Fibroblast of upper back skin (primary cell): ENCODE measurements at places on chromosomes 13 and 19.
A peak's percentile ranks its signal among the peaks of the same experiment; 100 is the strongest.

GRCh38 chr19:55189403-55189835 lies 9.3 kb upstream of the SYT5 start:
- peak; percentile 79 for DNase-seq

DNA sequence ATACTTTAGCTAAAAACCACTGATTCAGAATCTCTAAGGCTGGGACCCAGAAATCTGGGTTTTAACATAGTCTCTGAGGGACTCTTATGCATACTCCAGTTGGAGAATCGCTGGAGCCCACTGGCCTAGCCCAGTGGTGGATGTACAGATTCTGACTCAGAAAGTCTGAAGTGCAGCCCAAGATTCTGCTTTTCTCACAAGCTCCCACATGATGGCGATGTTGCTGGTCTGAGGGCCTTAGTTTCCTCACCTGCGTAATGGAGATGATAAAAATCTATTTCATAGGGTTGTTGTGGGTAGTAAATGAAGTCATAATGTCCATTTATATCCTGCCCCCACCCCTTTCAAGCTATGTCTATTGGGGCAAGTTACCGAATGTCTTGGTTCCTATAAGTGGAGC lies 7.7 kb upstream of the CDADC1 start:
- DNase-seq: peak; percentile 24

DNA sequence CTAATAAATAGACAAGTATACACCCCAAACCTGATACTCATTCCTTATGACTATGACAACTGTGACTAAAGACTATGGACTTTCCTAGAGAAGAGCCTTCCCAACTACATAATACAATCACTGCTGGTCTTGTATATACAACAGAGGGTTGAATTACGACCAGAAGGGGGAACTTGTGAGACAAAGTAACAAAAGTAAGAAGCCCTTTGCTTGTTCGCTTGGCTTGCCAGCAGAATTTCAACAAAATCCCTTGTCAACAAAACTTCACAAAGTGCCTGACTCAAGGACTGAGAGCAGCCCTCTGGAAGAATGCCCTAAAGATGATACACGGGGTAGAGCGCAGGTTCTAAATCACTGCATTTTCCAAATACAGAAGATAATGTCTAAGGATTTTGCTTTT lies 99.4 kb downstream of the WASF3 start:
- no peak for DNase-seq

DNA sequence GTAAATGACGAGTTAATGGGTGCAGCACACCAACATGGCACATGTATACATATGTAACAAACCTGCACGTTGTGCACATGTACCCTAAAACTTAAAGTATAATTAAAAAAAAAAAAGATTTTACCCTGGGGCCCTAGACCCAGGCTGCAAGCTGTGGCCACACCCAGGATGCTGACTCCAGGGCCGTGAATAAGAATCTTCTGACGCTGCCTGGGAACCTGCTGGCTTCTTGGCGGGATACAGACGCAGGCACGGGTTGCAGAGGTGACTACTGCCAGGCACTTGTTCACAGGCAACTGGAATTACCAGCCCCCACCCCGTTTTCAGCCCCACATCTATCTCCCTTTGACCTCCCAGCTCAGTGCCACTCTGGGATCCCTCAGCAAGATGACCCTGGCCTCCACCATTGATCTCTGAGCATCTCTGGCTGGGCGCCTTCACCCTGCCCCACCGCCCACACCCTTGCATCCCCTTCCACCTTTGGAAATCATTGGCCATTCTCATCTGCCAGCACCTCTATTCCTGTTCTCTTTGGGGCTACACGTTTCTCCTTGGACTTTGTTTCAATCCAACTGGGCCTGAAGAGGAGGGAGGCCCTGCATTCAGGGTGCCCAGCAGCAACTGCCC lies 21.1 kb upstream of the CFAP97D2 start:
- DNase-seq: no peak

DNA sequence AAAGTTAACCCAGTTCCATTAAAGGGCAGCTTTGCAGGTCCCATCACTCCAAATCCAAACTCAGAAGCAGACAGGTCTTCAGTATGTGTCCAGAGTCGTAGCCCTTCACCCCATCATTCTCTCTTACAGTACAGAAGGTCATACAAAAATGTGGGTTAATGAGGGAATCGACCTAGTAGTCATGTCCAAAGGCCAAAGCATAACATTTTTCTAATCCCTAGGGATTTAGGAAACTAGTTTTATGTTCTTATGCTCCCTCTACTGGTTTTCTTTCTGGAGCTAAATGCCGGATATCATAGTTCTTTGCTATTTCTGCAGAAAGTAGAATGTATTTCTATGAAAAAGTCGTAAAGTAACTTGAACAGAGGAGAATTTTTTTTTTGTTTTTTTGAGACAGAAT lies 72.2 kb downstream of the DHRS12 start:
- peak; percentile 72 for DNase-seq

- DNase-seq: no peak
These were observed 829 bp downstream of the B3GLCT start for GRCh38 chr13:31200637-31200971.

DNA sequence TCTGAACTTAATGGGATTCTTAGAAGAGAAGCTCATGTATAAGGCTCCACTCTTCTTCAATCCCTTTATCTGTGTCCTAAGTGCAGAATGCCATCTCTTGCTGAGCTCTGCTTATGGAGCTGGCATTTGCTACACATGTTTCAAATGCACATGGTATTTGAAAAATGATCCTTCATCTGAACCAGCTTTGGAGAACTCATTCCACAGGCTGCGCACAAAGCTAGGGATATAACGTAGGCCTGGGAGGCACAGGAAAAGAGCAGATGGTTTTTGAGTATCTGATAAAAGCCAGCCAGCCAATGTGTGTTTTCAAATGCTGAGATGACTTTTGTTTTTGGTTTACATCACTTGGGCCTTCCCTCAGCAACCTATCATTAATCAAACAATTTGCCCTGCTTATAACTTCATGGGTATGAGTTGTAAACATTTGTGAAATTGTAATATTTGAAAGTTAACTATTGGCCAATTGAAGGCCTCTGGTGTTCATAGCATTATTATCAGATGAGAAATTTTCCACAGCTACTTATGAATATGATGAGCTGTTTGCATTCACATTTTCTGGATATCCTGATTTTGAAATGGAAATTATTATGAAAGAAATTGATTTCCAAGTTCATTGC lies 729.0 kb downstream of the FGF9 start:
- DNase-seq: no peak

DNA sequence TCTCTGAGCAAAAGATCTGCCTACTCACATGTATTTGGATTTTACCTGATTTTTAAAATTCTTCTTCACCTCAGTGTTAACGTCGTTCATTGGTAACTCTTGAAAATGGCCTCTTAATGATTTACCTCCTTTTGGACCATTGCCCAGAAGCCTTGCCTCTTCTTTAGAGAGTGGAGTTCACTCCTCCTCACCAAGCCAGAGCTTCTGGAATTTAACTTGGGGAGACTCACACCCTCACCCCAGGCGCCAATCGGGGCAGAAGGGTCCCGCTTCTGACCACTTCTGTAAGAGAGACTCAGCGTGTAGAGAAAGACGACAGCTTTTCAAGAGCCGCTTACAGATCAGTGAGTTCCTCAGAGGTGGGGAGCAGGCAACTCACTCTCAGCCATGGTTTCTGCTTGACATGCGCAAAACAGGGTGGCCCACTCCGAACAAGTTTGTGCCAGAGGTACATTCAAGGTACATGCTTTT lies 2.7 kb downstream of the PNMA8C start:
- no peak for DNase-seq

DNA sequence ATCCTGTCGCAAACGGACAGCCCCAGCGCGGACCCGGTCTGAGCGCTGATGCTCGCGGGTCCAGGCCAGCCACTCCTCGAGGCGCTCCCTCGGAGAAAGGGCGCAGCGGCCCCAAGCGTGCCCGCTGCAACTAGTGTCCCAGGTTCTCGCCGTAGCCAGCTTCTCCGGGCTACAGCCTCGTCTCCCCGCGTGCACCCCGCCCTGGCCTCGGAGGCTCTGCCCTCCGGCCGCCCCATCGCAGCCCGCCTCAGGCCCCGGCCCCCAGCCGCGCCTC lies 487 bp downstream of the FLT1 start:
- DNase-seq: no peak

DNA sequence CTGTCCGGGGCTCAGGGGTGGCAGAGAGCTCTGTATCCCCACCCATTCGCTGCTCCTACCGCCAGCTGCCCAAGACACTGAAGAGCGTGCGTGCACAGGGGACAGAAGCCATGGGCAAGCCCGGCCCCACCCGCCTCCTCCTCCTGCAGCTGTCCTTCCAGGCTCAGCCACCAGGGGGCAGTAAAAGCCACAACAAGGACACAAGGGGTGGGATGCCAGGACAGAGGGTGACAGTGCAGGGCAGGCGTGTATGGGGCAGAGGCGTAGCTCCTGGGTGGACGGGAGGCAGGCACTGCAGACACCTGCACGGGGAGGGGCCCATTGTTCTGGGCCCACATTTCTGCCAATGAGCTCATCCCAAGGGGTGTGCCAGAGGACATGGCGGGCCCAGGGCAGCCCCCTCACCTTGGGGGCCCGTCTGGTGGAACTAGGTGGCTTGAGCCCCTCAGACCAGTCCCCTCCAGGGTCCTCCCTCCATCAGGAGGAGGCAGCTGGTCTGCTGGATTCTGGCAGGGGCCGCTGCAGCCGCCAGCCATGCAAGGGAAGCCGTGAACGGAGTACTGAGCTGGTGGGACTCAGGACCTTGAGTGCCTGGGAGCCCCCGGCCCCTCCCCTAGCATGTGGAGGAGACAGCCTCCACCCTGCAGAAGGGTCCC lies 61.2 kb downstream of the MLLT1 start:
- peak; percentile 80 for DNase-seq

GRCh38 chr19:45595814-45596213 lies 6.2 kb downstream of the GPR4 start:
- DNase-seq: no peak

- no peak for DNase-seq
These were observed 161.7 kb downstream of the TEX29 start for GRCh38 chr13:111482126-111482525.

DNA sequence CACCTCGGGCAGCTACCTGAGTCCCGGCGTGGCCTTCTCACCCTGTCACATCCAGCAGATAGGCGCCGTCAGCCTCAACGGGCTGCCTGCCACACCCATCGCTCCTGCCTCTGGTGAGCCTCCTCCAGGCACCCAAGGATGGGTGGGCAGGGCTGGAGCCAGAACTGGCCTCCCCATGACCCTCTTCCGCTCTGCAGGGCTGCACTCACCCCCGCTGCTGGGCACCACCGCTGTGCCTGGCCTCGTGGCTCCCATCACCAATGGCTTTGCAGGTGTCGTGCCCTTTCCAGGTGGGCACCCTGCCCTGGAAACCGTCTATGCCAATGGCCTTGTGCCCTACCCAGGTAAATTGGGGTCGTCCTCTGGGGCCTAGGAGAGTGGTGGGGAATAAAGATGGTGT lies 57.7 kb downstream of the CELF5 start:
- no peak for DNase-seq

- no peak for DNase-seq
These were observed 22.8 kb upstream of the ZNF254 start for GRCh38 chr19:24064175-24064574.

- DNase-seq: peak; percentile 92
These were observed 2.3 kb upstream of the TMEM91 start for GRCh38 chr19:41373993-41374392.

DNA sequence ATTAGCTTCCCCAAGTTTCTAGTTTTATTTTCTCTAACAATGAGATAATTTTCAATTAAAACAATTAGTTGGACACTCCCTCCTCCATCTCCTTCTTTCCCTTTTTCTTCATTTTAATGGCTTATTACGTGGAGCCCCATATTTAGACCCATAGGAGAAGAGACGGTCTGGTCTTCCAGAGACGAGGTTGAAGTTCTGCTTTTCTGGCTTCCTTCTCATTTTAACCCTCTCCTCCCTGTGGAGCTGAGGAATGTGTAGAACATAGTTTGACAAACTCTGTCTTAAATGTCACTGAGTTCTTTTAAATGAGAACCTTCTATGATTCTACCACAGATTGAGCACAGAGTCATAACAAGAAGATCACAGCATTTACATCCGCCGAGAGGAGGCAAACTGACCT lies 86.8 kb downstream of the EDNRB start:
- no peak for DNase-seq

DNA sequence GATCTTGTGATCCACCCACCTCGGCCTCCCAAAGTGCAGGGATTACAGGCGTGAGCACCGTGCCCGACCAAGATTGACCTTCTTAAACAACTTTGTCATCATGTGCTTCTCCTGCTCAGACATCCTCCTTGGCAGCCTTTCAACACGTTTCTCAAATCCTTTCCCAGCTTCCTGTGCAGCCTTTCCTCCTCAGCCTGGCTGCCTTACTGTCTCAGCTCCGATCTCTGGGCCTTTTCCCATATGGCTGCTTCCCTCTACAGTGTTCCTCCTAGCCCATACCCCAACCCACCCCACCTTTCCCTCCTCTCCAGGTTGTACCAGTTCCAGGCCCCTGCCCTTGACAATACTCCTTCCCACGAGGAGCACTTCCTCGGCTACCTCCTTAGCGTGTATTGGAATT lies 7.2 kb downstream of the PHF11 start:
- peak; percentile 65 for DNase-seq

DNA sequence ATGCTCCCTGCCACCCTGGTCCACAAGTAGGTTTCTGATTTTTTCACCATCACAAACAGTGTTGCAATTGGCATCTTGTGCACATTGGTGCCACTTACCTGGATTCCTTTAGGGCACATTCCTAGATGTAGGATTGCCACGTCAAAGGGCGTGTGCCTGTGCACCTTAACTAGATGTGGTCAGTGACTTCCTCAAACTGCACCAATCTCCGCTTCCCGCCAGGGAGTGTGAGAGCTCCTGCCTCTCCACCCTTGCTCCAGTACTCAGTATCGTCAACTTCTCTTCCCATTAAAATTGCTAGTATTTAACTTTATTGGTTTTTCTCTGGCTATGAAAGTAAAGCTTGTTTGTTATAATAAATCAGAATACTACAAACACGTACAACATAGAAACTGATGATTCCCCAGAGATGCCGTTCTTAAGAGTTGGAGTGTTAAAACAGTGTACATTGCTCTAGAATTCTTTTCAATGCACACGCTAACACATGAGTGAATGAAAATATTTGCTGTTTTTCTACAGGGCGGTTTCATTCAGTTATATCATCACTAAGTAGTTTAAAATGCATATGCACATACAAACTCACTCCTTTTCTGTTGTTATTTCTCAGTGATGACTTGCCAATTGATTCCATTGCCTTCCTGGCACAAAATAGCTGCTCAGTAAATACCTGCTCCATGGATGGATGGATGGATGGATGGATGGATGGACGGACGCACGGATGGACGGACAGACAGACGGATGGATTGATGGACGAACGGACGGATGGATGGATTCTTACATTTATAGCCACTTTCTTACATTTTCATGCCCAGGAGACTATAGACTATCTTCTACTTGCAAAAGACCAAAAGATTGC lies 23.4 kb downstream of the CCNE1 start:
- no peak for DNase-seq

GRCh38 chr13:40186041-40186440 lies 480.4 kb downstream of the FOXO1 start:
- DNase-seq: no peak

- DNase-seq: no peak
These were observed 19.0 kb downstream of the CCDC8 start for GRCh38 chr19:46394402-46394797.

GRCh38 chr19:46211201-46211881 lies 18.2 kb upstream of the IGFL1 start:
- DNase-seq: no peak

- no peak for DNase-seq
These were observed 24.6 kb downstream of the CCNE1 start for GRCh38 chr19:29836409-29836825.

GRCh38 chr19:44752816-44753625 lies 4.5 kb downstream of the BCL3 start:
- peak; percentile 98 for DNase-seq

- DNase-seq: no peak
These were observed 106.9 kb downstream of the FGF9 start for GRCh38 chr13:21777813-21778212.
